ENCODE measurements at places on chromosomes 13 and 19. TPM values are rescaled to one million over a fixed set of nuclear protein-coding genes. Genes with fewer than 3 reads are reported as not detected.
A peak's percentile ranks its signal among the peaks of the same experiment; 100 is the strongest.

Gene BCL3
- total RNA-seq = 44.3 TPM

Gene ZNF211
- total RNA-seq = 19.6 TPM

Gene FLT1
- 23.6 TPM for total RNA-seq

Gene PSG2
- not detected for total RNA-seq

Gene CYP4F12
- total RNA-seq = 82.9 TPM

Gene CYSLTR2
- 3.6 TPM for total RNA-seq

Gene CYP4F8
- total RNA-seq = 2.0 TPM

Gene LHFPL6
- 30.2 TPM for total RNA-seq

Gene SLC5A5
- not detected for total RNA-seq

- DNase-seq = no peak
Observed at GRCh38 chr13:113489549-113490495, 689 bp downstream of the DCUN1D2 start.

DNA sequence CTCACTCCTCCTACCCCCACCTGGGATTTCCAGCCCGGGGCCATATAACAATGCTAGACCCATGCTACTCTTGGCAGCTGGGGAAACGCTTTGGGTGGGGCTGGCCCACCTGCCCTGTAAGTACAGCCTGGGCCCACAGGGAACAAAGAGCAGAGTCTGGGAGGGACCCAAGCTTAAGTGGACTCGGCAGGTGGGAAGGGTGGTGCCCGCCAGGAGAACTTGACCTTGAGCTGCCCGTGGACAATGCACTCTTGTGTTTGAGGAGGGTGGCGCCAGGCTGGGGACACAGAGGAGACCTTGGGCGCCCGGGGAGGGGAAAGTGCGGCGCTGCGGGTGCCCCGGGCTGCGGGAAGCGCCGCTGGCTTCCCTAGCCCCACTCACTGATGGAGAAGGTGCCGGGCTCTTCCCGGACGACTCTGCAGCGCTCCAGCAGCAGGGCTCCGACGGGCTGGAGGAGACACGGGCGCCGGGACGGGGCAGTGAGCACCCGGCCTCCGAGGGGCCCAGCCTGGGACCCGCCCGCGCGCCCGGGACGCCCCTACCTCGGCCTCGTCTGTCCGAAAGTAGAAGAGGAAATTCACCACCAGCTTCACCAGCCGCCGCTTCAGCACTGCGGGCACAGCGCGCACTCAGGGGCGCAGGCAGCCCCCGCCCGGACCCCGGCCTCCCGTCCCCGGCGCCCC is 607 bp downstream of the PLEKHJ1 start:
- peak; percentile 51 for DNase-seq

DNA sequence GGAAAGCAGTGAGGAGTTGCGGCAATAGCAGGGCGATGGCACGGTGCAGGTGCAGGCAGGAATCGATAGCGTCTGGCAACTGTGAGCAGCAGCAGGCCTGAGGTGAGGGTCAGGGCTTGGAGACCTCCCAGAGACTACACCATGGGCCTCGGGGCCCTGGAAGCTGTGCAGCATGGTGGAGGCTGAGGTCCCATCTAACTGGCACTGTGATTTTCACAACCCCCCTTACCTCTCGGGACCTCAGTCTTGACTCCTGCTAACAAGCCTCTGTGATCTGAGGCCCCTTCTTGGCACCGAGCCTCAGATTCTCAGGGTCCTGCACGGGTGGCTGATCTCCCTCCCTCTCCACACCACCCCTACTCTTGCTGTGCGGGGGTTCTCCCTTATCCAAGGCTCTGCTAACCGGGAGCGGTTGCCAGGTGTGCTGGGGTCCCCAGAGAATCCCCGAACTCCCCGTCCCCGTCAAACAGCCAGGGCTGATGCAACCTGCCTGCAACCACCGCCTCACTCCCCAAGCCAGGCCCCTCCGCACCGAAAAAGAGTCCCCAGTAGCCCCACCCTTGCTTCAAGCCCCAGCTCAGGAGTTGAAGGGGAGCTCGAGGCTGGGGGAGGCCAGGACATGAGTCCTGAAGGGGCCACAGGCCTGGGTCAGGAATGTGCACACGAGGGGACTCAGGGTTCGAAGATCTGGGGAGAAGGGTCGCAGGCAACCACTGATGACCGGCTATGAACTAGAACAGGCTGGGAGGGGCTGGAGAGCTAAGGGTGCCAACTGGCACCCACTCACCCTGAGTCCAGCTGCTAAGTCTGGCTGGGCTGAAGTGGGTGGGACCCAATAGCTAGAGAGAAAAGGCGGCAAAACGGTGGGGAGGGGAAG is 4.8 kb upstream of the ATF5 start:
- no peak for DNase-seq

GRCh38 chr19:55112246-55112776 is 5.1 kb downstream of the PPP1R12C start:
- DNase-seq = no peak

DNA sequence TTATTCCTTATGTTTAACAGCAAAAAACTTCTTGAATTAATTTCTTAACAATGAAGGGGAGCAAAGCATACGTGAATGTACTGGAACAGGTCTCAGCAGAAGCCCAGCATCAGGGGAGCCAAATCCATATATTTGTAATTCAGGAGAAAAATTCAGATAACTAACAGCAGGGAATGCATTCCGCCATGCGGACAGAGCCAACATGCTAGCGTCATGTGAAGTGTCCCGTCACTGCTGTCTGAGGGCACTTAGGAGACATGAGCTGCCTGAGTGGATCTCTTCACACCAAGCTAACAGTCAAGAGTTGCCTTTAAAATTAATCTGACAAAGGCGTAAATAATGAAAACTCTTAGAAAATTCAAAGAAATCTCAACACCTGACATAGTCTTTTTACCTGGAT is 6.4 kb downstream of the AMER2 start:
- no peak for DNase-seq

DNA sequence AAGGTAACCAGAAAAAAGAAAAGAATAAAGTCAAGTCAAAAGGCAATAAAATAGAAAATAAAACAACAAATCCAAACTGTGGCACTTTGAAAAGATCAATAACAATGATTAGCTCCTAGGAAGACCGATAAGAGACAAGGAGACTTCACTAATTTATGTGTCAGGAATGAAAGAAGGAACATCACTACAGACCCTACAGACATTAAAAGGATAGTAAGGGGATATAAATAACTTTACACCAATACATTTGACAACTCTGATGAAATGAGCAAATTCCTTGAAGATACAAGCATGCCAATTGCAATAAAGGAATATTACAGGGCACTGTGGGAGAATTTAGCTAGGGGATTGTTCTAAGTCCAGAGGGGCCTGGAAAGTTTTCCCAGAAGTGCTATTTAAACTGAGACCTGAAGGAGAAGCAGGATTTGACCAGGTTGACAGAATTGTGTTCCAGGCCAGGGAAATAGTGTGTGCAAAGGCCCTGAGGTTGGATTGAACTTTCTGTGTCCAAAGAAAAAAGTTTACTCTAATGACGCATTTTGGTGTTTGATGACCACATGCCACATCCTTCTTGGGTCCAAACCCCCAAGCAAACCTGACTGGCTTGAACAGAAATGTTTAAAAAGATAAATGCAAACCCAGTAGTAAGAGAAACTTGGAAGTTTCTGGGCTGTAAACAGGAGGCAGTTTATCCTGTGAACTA is 1.6 kb upstream of the C19orf38 start:
- no peak for DNase-seq

GRCh38 chr13:43373400-43373799 is 350.0 kb downstream of the DNAJC15 start:
- DNase-seq = no peak

DNA sequence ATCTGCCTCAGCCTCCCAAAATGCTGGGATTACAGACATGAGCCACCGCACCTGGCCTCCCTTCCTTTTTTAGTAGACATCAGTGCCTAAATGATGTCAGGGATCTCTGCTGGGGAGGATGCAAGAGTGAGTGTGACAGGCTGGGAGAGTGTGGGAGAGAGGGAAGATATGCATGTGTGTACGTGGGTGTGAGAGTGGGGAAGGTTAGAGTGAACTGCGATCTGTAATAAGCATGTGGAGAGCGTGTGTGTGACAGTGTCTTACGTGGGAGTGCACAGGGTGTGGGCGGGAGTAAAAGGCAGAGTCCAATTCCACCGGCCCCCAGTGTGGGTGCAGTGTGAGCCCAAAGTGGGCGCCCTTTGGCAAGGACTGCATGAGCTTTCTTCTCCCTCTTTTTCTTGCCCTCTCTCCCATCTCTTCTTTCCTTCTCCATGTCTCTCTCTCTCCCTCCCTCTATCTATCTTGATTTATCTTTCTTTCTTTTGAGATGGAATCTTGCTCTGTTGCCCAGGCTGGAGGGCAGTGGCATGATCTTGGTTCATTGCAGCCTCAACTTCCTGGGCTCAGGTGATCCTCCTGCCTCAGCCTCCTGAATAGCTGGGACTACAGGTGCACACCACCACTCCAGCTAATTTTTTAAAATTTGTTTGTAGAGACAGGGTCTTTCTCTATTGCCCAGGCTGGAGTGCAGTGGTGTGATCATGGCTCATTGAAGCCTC is 893 bp upstream of the NPHS1 start:
- no peak for DNase-seq

DNA sequence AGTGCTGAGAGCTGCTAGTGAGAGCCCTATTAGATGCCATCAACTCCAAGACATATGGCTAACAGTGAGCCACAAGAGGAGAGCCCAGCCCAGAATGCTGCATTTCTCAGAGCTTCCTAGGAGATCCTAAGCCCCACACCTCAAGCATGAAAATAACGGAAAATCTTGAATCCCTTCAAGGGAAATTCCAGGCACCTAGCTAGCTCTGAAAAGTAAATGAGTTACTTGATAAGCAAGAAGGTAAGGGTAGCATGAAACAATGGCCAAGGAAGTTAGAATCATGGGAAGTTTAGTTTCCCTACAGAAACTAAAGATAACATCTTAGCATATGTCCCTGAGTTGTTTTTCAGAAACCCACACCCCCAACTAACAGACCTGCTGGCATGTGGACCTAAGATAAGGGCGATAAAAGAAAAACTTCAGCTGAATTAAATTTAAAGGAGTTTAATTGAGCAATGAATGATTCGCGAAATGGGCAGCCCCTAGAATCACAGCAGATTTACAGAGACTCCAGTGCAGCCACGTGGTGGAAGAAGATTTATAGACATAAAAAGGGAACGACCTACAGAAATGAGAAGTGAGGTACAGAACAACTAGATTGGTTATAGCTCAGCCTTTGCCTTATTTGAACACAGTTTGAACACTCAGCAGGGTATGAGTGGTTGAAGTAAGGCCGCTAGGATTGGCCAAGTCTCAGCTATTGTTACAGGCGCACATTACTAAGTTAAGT is 301.3 kb upstream of the DACH1 start:
- no peak for DNase-seq

GRCh38 chr13:60986301-60986700 is 429.3 kb downstream of the PCDH20 start:
- no peak for DNase-seq
